ENCODE measurements at places on chromosomes 3 and 15.
A peak's percentile ranks its signal among the peaks of the same experiment; 100 is the strongest.

GRCh38 chr3:187966636-187967406 lies 187.1 kb upstream of the LPP start:
- no peak for DNase-seq

- no peak for DNase-seq
Observed at GRCh38 chr3:2511356-2511755, 412.7 kb downstream of the CNTN4 start.

- no peak for DNase-seq
Observed at GRCh38 chr3:197027151-197027895, 2.3 kb downstream of the MELTF start.

DNA sequence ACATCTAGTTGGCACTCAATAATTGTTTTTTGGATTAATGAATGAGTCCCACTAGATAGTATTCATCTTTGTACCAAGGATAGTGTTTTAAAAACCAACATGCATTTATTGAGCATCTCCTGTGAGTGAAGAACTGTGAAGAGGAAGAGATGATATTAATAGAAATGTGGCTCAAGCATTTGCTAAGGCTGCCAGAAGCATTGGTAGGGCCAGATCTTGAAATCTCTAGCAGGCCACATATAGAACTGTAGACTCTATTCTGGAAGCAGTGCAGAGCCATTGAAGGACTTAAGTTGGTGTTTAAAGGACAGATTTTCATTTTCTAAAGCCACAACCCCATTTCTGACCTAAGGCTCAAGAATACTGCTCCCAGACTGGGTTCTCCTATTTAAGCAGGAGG lies 99.0 kb downstream of the NEK11 start:
- DNase-seq, result no peak

- no peak for DNase-seq
Observed at GRCh38 chr15:70604666-70605315, 158.6 kb downstream of the UACA start.

DNA sequence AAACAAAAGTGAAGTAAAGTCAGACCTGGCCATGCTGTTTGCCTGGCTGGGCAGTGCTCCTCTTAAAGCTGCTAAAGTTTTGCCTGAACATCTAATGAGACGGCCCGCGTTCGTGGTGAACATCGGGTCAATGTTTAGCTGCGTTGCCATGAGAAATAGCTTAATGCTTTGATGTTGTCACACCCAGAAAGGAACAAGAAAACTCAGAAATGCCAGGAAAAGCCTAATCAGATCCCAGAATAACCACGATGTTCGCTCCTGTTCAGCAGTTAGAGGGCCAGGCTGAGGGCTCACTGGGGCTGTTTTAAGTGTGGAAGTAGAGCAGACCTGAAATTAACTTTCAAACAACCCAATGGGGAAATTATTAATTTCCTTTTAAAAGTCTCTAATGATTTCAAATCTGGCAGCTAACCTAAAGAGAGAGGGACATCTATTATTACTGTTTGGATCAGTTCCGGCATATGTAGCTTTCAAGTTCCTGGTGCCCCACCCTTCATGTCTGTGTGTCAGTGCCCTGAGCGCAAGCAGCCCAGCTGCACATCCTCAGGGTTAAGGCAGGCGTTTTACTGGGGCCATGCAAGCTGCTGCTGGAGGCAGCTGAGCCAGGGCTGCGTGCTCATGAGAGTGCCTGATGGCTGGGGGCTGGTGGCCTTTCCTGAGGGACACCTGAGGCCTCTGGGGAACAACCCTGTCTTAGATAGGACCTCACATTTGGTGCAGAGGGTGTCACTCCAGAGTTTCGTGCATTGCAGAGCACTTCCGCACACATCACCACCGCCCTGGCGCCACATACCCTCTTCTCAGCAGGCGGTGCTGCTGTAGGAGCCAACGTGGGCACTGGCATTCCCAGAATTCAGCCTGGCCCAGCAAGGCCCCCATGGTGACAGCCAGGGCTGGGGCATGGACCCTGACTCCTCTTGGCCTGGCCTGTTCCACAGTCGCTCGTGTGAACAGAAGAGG lies 76.6 kb downstream of the LRRK1 start:
- DNase-seq, result no peak

- peak; percentile 47 for DNase-seq
Observed at GRCh38 chr3:127547761-127548605, 42.5 kb downstream of the TPRA1 start.

- no peak for DNase-seq
Observed at GRCh38 chr15:27062951-27063350, 92.0 kb downstream of the GABRG3 start.

DNA sequence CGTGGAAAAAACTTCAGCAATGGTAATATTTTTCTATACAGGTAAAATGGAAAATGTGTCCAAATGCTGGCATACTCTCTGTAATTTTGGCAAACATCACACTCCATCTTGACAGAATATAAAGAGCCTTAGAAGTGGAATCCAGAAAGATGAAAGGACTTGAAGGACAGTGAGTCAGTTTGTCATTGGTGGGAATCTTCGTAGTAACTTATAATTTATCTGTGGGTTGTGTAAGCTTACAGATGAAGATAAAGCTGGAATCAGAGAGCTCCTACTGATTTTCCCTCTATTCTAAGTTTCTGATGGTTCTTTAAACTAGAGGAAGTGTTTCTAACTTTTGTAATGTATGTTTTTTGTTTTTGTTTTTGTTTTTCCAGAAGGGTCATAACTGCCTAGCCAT lies 8.7 kb upstream of the PDZRN3 start:
- DNase-seq, result no peak

- no peak for DNase-seq
Observed at GRCh38 chr3:191631496-191631895, 170.5 kb downstream of the PYDC2 start.

GRCh38 chr15:67022587-67023105 lies 42.8 kb upstream of the SMAD3 start:
- DNase-seq, result no peak

DNA sequence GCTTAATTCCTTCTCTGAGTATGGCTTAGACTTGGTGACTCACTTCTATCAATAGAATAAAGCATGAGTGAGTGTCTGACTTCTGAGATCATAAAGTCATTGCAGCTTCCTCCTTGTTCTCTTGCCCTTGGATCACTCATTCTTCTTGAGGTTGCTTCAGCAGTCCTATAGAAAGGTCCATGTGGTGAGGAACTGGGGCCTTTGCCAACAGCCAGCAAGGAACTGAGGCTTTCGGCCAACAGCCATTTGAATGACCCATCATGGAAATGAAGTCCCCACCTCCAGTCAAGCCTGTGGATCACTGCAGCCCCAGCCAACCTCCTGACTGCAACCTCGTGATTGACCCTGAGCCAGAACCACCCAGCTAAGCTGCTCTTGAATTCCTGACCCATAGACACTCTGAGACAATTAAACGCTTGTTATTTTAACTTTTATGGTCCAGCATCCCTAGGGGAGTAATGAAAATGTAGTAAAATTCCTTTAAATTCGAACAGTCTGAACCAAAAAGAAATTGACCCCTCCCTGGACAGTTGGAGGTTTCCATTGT lies 84.5 kb downstream of the WDR76 start:
- no peak for DNase-seq

- no peak for DNase-seq
Observed at GRCh38 chr3:24740326-24740725, 245.7 kb upstream of the THRB start.

DNA sequence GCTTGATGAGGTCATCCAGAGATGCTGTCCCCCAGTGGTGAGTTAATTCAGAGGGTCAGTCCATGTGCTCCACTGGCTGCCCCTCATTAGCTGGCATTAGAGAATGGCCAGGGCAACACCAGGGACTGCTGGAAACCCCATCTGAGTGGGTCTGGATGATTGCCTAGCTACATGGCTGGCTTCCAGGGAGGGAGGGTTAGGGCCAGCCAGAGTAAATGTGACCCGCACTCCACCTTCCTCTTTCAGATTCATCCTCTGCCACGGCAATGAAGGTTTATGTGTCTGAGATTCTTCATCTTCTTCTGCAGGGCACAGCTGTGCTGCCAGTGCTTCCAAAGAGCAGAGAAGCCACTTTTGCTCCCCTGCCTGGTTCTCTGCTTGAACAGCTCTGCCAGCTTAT lies 391.9 kb downstream of the OCA2 start:
- no peak for DNase-seq

DNA sequence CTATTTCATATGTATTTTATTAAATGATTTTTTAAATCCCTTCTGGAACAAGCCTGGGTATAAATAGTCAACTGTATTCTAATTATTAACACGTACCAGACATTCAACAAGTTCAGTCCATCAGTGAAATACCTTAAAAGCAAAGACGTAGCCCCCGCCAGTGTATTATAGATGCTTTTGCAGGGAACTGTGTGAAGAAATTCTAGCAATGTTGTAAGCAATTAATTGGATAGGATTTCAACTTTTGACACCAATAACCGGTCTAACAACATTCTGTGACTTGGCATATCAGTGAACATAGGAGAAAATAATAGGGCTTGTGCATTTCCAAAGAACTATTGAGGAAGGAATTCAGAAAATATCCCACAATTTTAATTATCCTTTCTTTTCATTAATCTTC lies 67.2 kb upstream of the TGFBR2 start:
- no peak for DNase-seq

- DNase-seq, result no peak
Observed at GRCh38 chr3:121786485-121786884, 36.9 kb upstream of the GOLGB1 start.

DNA sequence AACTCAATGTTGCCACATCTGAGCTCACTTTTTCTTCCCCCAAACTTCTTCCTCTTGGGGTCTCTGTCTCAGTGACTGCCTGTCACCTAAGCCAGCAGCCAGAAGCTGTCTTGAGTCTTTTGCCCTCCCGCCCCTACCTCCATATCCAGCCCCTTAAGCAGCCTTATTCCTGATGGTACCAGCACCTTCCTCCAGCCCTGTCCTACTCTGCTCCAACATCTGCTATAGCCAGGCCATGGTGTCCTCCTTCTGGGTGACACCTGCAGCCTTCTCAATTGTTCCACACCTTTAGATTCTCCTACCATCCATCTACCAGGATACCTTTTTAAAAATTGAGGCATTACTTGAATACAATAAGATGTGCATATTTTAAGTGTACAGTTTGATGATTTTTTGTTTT lies 53.8 kb downstream of the EPHB3 start:
- no peak for DNase-seq

GRCh38 chr15:40233727-40234577 lies 4.9 kb upstream of the PAK6 start:
- DNase-seq, result no peak

DNA sequence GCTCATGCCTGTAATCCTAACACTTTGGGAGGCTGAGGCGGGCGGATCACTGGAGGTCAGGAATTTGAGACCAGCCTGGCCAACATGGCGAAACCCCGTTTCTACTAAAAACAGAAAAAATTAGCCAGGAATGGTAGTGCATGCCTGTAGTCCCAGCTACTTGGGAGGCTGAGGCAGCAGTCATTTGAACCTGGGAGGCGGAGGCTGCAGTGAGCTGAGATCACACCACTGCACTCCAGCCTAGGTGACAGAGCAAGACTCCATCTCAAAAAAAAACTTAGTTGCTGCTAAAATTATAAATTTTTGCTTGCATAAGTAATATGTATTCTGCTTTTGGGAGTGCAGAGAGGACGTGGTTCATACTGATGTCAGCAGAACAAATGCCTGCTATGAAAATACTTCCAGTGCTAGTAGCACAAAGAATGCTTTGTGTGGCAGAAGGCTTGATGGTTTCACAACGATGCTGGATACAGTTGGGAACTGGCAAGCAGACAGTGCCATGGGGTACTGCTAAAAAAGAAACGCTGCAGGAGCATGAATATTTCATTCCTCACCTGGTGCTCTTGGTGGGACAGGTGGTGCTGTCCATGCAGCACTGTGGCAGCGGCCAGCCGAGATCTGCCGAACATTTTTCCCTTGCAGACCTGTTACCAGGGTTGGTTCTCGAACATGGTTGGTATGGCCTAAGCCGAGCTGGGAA lies 31.1 kb downstream of the FBXL22 start:
- DNase-seq, result no peak

DNA sequence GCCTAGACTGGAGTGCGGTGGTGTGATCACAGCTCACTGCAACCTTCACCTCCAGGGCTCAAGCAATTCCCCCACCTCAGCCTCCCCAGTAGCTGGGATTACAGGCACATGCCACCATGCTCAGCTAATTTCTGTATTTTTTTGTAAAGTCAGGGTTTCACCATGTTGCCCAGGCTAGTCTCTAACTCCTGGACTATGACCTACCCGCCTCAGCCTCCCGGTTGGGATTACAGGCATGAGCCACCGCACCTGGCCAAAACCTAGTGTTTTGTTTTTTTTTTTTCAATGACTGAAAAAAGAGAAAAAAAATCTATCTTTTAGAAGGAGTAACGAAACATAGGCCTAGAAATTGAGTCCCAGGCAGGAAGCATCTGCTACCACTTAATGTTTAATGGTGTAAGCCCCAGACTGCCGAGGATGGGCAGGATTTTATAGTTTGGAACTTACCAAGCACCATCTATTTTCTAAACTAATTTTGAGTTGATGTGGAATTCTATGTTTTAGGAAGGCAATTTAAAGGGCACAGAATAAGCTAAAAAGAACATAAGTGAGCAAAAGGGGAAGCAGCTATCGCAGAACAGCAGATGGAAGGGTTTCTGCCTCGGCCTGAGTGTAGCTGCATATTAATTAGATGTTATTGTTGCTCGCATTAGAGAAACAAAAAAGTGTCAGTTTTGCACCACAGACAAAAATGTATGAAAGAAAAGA lies 24.2 kb upstream of the CA12 start:
- no peak for DNase-seq

DNA sequence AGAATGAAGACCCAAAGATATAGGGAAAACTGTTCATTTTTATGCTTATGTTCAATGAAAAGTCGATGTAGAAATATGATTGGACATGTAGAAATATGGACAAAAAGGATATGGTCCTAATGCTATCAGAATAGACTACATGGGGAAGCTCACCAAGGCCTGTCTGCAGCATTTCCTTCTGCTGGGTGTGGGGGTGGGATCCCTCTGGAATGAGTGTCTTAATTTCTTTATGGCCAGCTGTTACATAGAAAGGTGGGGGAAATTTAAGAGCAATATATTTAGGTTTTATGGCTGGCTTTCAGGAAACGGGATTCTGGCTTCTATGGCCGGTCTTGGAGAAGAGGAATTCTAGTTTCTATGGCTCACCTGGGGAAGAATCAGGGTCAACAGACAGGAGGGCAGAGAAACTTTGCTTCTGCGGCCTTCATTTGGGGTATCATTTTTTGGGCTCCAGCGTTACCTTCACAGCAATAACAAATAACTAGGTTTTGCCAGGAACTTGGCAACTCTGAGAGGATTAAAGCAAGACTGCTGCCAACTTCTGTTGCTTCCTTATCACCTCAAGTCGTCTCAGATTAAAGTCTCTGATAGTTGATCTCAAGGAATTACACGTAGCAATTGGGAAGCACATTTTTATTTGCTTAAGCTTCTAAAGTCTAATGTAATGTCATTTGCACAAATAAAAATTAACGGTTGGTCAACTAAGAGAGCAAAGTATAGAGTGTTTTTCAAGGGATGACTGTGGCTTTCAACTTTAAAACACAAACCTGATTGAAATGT lies 57.0 kb upstream of the GATM start:
- no peak for DNase-seq

- DNase-seq, result no peak
Observed at GRCh38 chr15:36364377-36364776, 215.0 kb upstream of the CDIN1 start.
